Activated CD4-positive, alpha-beta memory T cell treated with anti-CD3 and anti-CD28 coated beads for 36 hours (primary cell): ENCODE measurements at places on chromosomes 2 and 18.

- DNase-seq, result no peak
Measured at GRCh38 chr18:63831080-63831788, 56.0 kb downstream of the SERPINB7 start.

GRCh38 chr2:2749206-2749598, 418.1 kb upstream of the MYT1L start:
- no peak for DNase-seq

DNA sequence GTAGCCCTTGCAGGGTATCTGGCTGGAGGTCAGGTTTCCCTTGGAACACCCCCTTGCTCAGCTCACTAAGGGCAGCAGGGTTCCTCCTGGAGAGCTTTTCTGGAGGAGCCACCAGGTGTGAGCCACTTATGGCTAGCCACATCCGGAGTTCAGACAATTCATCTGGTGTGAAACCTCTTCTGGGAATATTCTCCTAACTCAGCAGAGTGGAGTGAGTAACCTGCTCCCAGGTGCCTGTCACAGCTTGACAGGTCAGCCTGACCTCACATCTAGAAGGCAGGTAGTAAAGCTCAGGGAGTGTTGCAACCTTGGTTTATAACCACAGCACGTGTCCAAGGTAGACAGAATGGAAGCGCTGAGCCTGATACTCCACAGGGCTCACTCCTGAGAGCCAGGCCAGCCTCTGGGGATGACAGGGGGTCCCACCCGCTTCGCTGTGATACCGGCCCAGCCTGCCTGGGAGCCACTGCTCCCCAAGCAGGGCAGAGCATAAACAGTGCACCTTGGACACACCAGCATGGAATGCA, 62.6 kb upstream of the TGFA start:
- DNase-seq, result no peak

DNA sequence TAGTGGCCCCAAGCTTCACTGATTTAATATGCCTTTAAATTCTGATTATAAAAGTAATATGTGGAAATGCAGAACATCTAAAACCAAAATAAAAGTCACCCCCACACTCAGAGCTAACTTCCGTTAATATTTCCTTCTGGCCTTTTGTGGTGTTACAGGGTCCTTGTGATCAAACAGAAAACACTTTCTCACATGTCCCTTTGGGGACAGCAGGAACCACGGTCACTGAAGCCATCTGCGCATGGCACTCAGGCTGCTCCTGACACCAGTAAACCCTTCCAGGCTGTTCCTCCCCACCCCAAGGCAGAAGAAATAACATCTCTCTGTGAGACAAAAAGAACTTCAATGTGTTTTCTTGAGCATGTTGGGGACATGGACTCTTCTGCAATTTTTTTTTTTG, 25.1 kb upstream of the GPR17 start:
- no peak for DNase-seq

DNA sequence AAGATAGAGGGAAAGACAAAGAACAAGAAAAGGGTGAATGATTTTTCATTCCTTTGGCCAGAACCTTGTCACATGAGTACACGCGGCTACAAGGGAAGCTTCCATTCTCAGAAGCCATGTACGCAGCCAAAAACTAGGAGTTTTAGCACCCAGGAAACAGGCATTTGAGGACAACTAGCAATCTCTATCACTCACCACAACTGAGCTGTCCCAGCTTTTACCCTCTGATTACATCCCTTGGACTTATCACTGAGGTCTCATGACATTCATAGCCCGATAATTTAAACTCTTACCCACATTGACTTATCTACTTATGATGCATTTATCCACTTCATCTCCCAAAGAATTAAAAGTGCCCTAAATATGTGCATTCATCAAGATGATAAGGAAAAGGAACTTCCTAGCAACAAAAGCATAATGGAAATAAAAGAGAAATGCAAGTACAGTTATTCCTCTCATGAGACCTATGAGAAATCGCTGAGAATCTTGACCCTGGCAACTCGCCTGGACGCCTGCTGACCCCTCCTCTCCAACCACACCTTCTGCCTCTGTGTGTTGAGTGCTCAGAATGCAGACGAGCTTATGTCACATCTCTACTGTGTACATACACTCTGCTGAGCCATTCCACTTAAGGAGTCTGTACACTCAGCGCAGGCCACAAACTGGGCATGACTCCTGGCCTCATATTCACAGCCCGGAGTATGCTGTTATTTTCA, 28.7 kb upstream of the MFSD6 start:
- no peak for DNase-seq

DNA sequence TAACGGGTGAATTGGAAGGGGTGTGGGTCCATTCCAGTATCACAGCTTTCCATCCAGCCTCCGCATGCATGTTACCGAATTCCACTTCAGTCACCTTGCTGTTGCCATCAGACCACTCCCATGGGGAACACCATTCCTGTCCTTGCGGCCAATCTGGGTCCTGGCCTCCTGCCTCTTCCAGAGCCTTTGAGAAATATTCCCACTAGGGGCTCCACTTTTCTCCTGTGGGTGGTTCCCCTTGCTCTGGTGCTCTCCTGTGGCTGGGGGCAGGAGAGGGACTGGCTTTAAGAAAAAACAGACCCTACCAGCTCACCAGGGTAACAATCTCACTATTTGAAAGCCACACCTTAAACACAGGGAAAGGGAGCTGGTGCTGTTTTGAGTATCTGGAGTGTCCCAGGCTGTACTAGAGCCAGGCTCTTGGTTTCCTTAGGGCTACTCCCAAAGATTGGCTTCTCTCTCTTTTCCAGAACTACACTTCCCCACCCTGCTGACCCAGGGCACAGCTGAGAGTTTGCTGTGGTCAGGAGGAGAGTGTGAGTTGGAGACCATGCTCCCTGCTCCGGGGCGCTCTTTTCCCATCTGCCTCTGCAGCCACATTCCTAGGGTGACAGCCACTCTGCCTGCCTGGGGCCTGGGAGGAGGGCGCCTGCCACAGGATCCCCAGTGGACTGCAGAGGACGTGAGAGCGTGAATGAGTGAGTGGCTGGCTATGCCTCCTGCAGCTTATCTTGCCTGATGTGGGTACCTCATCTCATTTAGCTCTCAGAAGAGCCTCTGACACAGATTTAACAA, 460.8 kb upstream of the HS6ST1 start:
- DNase-seq, result no peak

DNA sequence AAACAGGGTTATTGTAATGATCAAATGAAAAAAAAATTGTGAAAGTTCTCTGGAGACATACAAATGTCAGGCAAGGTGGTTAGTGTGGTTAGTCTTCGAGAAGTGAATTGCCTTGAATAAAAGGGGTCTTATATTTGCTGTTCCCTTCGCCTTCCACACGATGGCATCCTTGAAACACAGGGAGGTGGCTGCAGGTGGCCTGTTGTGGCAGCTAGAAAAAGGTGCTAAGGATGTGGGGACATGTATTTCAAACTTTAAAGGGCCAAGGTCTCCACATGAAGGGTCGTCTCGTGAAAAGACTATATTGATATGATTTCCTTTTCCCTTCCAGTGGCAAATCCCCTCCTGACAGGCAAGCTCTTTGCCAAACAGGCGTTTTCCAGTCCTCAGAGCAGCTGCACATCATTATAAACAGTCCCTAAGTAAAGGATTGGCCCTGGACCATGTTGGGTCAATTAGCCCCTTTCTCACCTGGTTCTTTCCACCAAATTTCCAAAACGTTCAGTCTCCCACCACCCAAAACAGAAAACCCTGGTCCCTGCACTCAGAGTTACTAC, 68.5 kb downstream of the COPS8 start:
- DNase-seq, result peak; percentile 76

GRCh38 chr18:37533647-37534584, 31.7 kb downstream of the CELF4 start:
- no peak for DNase-seq

DNA sequence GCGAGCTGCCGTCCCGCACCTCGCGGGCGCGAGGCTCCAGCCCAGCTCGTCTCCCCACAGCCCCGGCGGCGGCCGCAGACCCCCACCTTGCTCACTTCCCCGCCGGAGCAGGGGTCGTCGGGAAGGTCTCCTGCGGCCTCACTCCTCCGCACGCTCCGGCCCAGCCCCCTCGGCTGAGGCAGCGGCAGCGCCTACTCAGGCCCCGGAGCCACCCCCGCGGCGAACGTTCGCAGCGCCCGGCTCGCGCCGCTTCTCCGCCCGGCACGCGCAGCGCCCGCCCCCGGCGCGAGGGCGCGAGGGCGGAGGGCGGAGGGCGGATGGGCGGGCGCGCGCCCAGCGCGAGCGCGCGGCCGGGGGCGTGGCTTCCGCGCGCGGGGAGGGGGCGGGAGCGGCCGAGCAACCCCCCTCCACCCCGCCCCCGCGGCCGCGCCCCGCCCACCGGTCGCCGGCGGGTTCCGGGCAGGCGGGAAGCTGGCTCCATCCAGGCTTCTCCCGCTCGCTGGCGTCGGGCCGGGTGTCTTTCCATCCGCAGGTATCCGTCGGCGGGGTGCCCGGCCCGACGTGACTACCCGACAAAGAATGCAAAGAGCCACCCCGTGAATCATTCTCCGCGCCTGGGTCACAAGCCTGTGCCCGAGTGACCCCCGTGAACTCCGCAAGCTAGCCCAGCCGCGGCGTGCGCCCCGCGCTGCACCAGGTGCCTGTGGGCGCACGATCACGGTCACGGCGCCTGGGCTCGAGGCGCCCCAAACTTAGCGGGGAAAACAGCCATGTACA, at the start of gene DTNB:
TSS of gene DTNB (minus strand) at position 278 of the 777 bp plus-strand sequence. CDS start 20,917 bp downstream, outside the sequence.
- peak; percentile 85 for DNase-seq

DNA sequence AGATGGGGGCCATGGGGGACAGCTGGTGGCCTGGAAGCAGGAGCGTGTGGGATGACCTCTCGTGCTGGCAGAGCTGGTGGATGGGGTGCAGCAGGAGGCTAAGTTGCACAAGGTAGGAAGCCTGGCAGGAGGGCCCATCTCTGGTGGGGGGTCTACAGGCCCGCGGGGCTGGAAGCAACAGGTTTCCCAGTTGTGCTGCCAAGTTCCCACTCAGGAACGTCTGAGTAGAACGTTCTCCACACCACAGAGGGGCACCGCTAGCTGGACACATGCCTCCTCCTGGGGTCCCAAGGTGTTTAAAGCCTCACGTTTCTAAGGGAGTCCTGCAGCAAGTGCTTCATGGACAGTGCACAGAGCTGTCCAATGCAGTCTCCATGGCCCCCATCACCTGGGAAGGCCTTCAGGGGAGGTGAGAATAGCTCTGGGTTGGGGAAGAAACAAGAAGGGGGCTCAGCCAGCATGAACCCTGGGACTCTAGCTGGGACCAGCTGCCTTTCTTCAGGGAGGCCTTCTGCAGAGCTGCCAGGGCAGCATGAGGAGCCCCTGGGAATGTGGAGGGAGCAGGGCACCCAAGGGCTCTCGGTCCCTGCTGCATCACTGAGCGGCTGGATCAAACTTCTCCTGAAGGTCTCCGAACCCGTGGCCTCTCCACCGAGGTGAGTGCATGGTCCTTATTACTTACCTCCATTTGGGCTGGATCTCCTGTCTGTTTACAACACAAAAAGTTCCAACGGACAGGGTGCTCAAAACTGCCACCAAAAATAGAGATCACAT, 80.0 kb downstream of the TWIST2 start:
- no peak for DNase-seq

DNA sequence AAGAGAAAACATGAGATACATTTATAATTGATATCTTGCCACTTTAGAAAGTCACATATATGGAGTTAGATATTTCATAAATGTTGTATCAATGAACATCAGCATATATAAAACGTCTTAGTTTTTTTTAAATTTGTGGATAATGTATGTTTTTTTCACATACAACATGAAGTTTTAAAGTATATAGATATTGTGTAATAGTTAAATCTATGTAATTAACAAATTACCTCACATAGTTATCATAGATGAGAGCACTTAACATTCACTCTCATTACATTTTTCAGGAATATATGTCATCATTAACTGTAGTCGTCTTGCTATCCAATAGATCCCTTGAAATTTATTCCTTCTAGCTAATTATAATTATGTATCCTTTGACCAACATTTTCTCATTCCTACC, 406.6 kb downstream of the ARHGAP15 start:
- no peak for DNase-seq

DNA sequence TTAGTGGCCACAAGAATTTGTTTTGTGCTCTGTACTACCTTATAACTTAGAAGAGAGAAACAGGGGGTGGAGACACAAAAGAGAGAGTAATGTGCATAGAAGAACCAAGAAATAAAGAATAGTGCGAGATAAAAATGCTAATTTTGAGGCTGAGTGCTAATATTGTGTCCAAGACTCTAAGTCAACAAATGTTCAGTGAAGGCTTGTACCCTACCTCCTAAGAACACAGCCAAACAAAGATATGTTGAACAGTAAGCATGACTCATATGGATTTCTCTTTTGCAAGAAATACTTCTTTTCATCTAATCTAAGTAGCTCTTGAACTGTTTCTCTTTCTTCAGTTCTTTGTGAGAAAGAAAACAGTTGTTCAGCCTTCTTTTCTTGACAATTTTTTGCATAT, 45.2 kb downstream of the GAREM1 start:
- DNase-seq, result no peak

- DNase-seq, result no peak
Measured at GRCh38 chr2:149616681-149617456, 29.3 kb upstream of the MMADHC start.

GRCh38 chr2:182715121-182715891, 751 bp upstream of the DNAJC10 start:
- DNase-seq, result no peak

- DNase-seq, result no peak
Measured at GRCh38 chr2:239726631-239727181, 298.4 kb downstream of the NDUFA10 start.

GRCh38 chr18:76913583-76913982, 91.2 kb downstream of the ZNF236 start:
- DNase-seq, result no peak

DNA sequence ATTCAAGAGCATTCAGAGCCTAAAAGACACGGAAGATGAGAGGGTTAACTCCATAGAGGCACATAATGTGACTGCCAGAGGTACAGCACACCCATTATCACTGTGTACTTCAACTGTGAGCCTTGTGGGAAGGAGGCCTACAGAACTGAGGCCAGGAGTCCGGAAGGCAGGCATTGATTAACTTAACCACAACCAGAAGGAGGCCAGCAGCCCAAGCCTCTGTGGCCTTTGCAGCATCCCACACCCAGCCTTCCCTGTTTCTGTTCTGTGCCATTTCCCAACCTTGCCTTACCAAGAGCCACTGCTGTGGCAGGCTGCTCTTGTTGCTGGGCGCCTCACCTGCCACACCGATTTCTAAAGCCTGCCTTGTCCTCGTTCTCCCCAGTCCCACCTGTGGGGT, 27.2 kb downstream of the SIGLEC15 start:
- no peak for DNase-seq

- no peak for DNase-seq
Measured at GRCh38 chr2:54122171-54122935, 6.9 kb downstream of the ACYP2 start.

DNA sequence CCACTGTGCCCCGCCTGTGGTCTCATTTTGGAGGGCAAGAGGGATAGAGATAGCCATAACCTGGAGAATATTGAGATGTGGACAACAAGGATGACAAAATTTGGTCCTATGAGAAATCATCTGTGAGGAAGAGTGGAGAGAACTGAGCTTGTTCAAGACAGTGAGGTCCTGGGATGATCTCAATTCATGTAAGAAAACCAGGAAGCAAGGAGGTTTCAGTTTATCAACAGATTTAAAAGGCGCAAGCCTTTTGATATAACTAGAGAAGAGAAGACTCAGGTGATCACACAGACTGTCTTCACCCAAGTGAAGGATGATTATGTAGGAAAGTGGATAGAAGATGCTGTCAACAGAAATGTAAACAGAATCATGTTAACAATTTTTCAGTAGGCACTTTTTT, 39.1 kb downstream of the PCBP1 start:
- DNase-seq, result no peak

- no peak for DNase-seq
Measured at GRCh38 chr2:130832296-130832940, 4.3 kb upstream of the ARHGEF4 start.
